ENCODE measurements at places on chromosomes 6 and 20. TPM values are rescaled to one million over a fixed set of nuclear protein-coding genes. Genes with fewer than 3 reads are reported as not detected.

The ADAM33 gene
- total RNA-seq: 177 TPM

The ROS1 gene
- total RNA-seq: not detected

The CLVS2 gene
- total RNA-seq: not detected

The ACOT13 gene
- total RNA-seq: 5.8 TPM

The ZNF391 gene
- 1.6 TPM for total RNA-seq

The DZANK1 gene
- total RNA-seq: 3.7 TPM

The LHFPL5 gene
- total RNA-seq: not detected

The HSD17B8 gene
- 4.0 TPM for total RNA-seq

The MED23 gene
- 62.4 TPM for total RNA-seq

The PKHD1 gene
- not detected for total RNA-seq

The CTAGE9 gene
- not detected for total RNA-seq

The SLC44A4 gene
- 5.8 TPM for total RNA-seq

The DLL1 gene
- total RNA-seq: 6.1 TPM

The TREML2 gene
- total RNA-seq: 0.49 TPM

The CFAP61 gene
- 0.27 TPM for total RNA-seq

The NOL4L gene
- total RNA-seq: 23.7 TPM

The GATA5 gene
- 0.27 TPM for total RNA-seq

The SOX18 gene
- total RNA-seq: 15.3 TPM

The PAK5 gene
- total RNA-seq: not detected

The MLN gene
- not detected for total RNA-seq

The LGSN gene
- not detected for total RNA-seq

The RAD21L1 gene
- total RNA-seq: not detected

The UBD gene
- not detected for total RNA-seq

The CRISP2 gene
- not detected for total RNA-seq

The CRIP3 gene
- total RNA-seq: not detected

The ATP5F1E gene
- 21.1 TPM for total RNA-seq

The CTSA gene
- 73.7 TPM for total RNA-seq

The CALHM4 gene
- not detected for total RNA-seq

The ARMH2 gene
- not detected for total RNA-seq

The ANKS1A gene
- 55.4 TPM for total RNA-seq

The GLYATL3 gene
- total RNA-seq: not detected

The SYNDIG1 gene
- 1.8 TPM for total RNA-seq

The TSHZ2 gene
- 8.4 TPM for total RNA-seq

The ADAT2 gene
- total RNA-seq: 11.2 TPM

The FLOT1 gene
- total RNA-seq: 177 TPM

The POM121L2 gene
- not detected for total RNA-seq

The SLC13A3 gene
- 3.2 TPM for total RNA-seq

The LAMA5 gene
- 289 TPM for total RNA-seq

The GCNT2 gene
- total RNA-seq: 29.1 TPM

The EEF1A2 gene
- total RNA-seq: not detected

The OR2H1 gene
- not detected for total RNA-seq

The DNAH8 gene
- total RNA-seq: 0.14 TPM

The HEY2 gene
- total RNA-seq: 26.5 TPM

The ADGRG6 gene
- total RNA-seq: 6.8 TPM

The ZBTB2 gene
- total RNA-seq: 8.4 TPM

The ADGB gene
- total RNA-seq: not detected

The RING1 gene
- total RNA-seq: 13.2 TPM

The GPLD1 gene
- 22.3 TPM for total RNA-seq

The C20orf141 gene
- not detected for total RNA-seq

The APCDD1L gene
- 9.2 TPM for total RNA-seq

The EFCAB8 gene
- total RNA-seq: 1.5 TPM

The DHX35 gene
- total RNA-seq: 17.9 TPM

The KHDC1 gene
- total RNA-seq: 8.1 TPM

The LST1 gene
- total RNA-seq: 4.9 TPM

The MOCS1 gene
- total RNA-seq: 29.1 TPM

The MAPK14 gene
- 61.9 TPM for total RNA-seq

The FAM120B gene
- total RNA-seq: 21.0 TPM

The TINAG gene
- total RNA-seq: not detected

The BPIFB4 gene
- total RNA-seq: not detected

All from thoracic aorta (tissue), 2 donors.